ENCODE measurements at places on chromosomes 5 and 9.

DNA sequence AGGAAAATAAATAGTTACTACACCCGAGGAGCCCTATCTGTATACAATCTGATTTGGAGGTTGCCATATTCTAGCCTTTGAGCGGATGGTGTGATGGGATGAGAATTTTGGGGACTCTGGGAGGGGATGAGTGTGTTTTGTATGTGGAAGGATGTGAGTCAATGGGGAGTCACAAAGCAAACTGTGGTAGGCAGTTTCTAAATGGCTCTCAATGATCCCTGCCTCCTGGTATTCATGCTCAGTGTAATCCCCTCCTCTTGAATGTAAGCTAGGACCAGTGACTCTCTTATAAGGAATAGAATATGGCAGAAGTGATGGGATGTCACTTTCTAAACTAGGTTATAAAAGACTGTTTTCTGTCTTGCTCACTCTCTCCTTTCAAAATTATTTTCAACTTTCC is 205.7 kb upstream of the RIOK2 start:
- H3K27me3 ChIP-seq, result no peaks in the 10 kb centered on the region
- no peak for DNase-seq
- H3K4me3 ChIP-seq, result no peak overlapping the region
- H3K36me3 ChIP-seq, result no peaks in the 10 kb centered on the region

GRCh38 chr9:106639873-106640568 is 222.9 kb upstream of the ZNF462 start:
- H3K4me3 ChIP-seq, result no peak overlapping the region
- H3K27ac ChIP-seq, result no peak overlapping the region
- H3K4me1 ChIP-seq, result no peaks in the 10 kb centered on the region
- H3K36me3 ChIP-seq, result no peaks in the 10 kb centered on the region
- H3K27me3 ChIP-seq, result no peaks in the 10 kb centered on the region

- peaks cover 28% of the 10 kb centered on the region for H3K4me1 ChIP-seq
- H3K27ac ChIP-seq, result no peak overlapping the region
- no peak overlapping the region for H3K4me3 ChIP-seq
- peaks cover 4% of the 10 kb centered on the region for H3K36me3 ChIP-seq
Measured at GRCh38 chr5:149518620-149519019, 32.6 kb downstream of the CSNK1A1 start.

DNA sequence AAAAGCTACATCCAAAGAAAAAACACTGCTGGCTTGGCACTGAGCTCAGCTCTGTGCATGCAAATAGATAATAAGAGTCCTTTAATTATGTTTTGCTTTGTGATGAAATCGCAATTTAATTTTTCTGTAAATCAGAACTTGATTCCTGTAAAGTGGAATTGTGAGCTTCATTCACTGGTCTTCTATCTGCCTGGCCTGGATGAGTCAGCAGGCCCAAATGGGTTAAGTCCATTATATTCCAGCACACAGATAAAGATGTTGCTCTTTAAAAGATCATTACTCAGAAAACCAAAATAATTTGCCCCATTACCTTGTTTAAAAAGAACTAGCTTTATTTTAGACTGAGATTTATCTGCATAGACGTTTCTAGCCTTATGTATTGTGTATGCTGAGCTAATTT is 90.4 kb downstream of the CARTPT start:
- no peaks in the 10 kb centered on the region for H3K36me3 ChIP-seq
- no peak for DNase-seq
- H3K27me3 ChIP-seq, result peaks cover 28% of the 10 kb centered on the region
- no peak overlapping the region for H3K4me3 ChIP-seq

DNA sequence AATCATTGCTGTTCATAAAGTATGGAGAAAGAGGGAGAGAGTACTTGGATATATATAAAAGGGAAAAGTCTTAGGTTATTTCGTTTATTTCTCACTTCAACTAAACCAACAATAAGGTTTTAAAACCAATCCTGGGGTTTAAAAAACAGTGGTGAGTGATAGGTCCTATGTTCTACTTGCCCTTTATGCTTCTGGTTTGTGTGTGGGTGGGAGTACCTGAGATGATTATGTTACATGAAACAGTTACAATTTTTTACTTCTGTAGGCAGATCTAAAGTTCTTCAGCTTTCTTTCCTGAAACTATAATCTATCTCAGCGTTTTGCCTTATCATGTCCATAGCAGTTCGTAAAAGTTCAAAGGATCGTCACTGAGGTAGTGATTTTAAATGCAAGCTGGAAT is 49.2 kb downstream of the STX17 start:
- H3K4me3 ChIP-seq, result no peak overlapping the region
- no peak overlapping the region for H3K27ac ChIP-seq
- H3K27me3 ChIP-seq, result no peaks in the 10 kb centered on the region
- DNase-seq, result no peak

GRCh38 chr5:997001-997474 is 11.6 kb upstream of the NKD2 start:
- H3K36me3 ChIP-seq, result no peaks in the 10 kb centered on the region
- no peaks in the 10 kb centered on the region for H3K4me1 ChIP-seq
- H3K27ac ChIP-seq, result no peak overlapping the region
- no peaks in the 10 kb centered on the region for H3K27me3 ChIP-seq
- H3K4me3 ChIP-seq, result no peak overlapping the region

DNA sequence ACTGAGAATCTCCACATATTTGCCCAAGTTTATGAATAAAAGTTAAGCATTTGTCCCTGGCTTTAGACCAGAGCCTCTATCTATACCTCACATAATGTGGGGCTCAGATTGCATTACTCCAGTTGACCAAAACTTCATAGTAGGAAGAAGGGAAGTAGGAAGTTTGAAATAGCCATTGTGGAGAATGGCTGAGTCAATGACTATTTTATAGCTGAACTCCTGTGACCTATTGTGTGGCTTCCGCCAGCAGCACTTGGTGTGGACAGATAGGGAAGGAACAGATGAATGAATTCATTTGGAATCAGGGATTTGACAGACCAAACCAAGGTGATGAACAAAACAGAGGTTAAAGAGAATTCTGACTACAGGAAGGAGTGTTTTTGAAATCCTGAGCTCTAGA is 92.9 kb upstream of the LPAR1 start:
- no peaks in the 10 kb centered on the region for H3K4me1 ChIP-seq
- DNase-seq, result no peak
- no peak overlapping the region for H3K4me3 ChIP-seq

DNA sequence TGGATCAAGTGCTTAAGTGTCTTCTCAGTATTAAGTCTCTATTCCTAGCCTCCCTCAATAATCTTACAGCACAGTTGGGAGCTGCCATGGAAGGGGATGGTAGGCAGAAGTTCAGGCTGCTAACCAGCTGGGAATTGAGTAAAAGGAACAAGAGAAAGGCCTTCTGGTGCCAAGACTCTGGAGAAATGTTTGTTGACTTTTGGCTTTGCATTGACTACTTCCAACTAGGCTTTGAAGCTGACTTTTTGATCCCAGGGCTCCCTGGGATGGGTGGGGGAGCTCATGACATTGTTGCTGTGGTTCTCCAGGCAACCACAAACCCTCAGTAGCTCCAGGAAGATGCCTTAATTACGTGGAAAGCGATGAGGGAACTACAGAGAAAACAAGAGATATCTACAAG is 85.2 kb upstream of the HTR4 start:
- no peaks in the 10 kb centered on the region for H3K36me3 ChIP-seq
- H3K27me3 ChIP-seq, result no peaks in the 10 kb centered on the region
- no peak overlapping the region for H3K27ac ChIP-seq

DNA sequence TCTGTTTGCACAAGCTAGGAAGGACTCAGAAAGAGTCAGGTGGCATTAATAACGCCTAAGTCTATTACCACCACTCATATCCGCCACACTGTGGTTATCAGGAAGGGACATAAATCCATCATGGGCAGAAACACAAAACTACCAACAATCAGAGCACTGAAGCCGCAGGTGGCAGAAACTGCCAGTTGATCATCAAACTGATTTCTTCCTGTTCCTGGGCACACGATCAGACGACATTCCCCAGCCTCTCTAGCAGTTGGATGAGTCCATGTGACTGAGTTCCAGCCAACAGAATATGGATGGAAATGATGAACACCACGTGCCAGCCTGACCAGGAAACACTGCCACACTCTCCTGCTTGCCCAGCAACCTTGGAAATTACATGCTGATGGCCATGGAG is 181.7 kb downstream of the ELAVL2 start:
- no peaks in the 10 kb centered on the region for H3K27me3 ChIP-seq
- no peak overlapping the region for H3K4me3 ChIP-seq
- no peak for DNase-seq
- H3K36me3 ChIP-seq, result no peaks in the 10 kb centered on the region
- no peaks in the 10 kb centered on the region for H3K4me1 ChIP-seq
- no peak overlapping the region for H3K27ac ChIP-seq

GRCh38 chr5:3122985-3123762 is 371.7 kb upstream of the IRX2 start:
- no peak overlapping the region for H3K27ac ChIP-seq
- H3K4me1 ChIP-seq, result no peaks in the 10 kb centered on the region
- no peaks in the 10 kb centered on the region for H3K27me3 ChIP-seq

DNA sequence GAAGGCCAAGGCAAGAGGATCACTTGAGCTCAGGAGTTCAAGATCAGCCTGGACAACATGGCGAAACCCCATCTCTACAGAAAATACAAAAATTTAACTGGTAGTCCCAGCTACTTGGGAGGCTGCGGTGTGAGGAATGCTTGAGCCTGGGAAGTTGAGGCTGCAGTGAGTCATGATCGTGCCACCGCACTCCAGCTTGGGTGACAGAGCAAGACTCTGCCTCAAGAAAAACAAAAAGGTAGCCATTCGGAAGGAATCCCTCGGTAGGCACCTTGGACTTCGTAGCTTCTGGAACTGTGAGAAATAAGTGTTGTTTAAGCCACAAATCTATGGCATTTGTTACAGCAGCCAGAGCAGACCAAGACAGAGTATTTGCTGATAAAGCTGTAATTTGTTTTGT is 174.2 kb downstream of the DCP2 start:
- H3K4me3 ChIP-seq, result no peak overlapping the region
- H3K27me3 ChIP-seq, result no peaks in the 10 kb centered on the region
- DNase-seq, result no peak
- no peak overlapping the region for H3K27ac ChIP-seq
- H3K4me1 ChIP-seq, result no peaks in the 10 kb centered on the region

DNA sequence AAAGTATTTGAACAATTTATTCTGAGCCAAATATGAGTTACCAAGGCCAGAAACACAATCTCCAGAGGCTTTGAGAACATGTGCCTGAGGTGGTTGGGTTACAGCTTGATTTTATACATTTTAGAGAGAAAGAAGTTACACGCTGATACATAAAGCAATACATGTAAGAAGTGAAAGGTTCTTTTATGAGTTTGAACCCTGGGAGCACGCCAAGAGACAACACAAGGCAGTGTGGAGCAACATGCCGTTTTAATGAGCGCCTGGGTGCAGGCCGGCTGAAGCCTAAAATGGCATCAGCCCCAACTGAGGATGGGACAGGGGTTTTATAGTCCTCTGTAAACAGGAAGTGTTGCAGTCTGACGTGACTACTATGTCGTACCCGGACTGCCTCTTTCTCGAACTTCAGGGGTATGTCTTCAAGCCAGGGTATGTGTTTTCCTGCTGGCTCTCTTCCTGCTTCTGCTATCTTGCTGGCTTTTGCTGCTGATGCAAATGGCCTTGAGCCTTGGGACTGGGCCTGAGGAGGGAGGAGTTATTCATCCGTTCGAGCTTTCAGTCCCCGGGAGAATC is 193.7 kb downstream of the CYLC2 start:
- no peak for DNase-seq
- no peak overlapping the region for H3K4me3 ChIP-seq
- H3K4me1 ChIP-seq, result no peaks in the 10 kb centered on the region
- H3K27ac ChIP-seq, result no peak overlapping the region

DNA sequence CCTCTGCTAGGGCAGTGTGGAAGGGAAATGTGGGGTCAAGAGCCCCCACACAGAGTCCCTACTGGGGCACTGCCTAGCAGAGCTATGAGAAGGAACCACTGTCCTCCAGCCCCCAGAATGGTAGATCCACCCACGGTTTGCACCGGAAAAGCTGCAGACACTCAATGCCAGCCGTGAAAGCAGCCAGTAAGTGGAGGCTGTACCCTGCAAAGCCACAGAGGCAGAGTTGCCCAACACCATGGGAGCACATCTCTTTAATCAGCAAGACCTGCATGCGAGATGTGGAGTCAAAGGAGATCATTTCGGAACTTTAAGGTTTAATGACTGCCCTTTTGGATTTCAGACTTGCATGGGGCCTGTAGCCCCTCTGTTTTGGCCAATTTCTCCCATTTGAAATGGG is 52.2 kb downstream of the GKAP1 start:
- no peaks in the 10 kb centered on the region for H3K4me1 ChIP-seq
- no peak for DNase-seq
- H3K36me3 ChIP-seq, result no peaks in the 10 kb centered on the region

DNA sequence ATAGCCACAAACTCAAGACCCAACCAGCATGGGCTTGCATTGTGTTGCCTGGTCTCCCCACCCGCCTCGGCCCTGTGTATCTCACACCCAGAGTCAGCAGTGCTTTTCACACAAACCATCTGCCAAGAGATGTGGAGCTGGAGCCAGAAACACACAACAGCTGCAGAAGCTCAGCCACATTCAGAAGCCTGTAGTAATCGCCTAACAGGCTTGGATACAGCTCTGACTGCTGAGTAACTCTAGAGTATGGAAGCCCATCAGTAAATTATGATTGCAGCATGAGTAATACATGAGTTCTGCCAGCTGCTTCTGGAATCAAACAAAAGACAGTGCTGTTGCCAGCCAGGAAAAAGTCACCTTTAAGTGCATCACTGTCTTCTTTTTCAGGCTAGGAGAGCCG is 16.0 kb downstream of the TEK start:
- H3K4me1 ChIP-seq, result peaks cover 30% of the 10 kb centered on the region
- H3K27me3 ChIP-seq, result no peaks in the 10 kb centered on the region
- H3K27ac ChIP-seq, result peak overlapping the region; percentile 44

Measured in endothelial cell of umbilical vein (primary cell).